ENCODE measurements at places on chromosomes 3 and 15.
A peak's percentile ranks its signal among the peaks of the same experiment; 100 is the strongest.

- no peak for DNase-seq
Observed at GRCh38 chr15:64746356-64746755, 29.0 kb downstream of the RBPMS2 start.

- DNase-seq, result no peak
Observed at GRCh38 chr3:39329493-39329892, at the start of gene CCR8. Gene CCR8, plus strand, starts transcription at chr3:39329709. Its CDS starts 2,623 bp downstream, at chr3:39332332.

- no peak for DNase-seq
Observed at GRCh38 chr15:92682741-92683510, 27.4 kb upstream of the FAM174B start.

GRCh38 chr3:7876741-7877297, 624.8 kb upstream of the LMCD1 start:
- no peak for DNase-seq

DNA sequence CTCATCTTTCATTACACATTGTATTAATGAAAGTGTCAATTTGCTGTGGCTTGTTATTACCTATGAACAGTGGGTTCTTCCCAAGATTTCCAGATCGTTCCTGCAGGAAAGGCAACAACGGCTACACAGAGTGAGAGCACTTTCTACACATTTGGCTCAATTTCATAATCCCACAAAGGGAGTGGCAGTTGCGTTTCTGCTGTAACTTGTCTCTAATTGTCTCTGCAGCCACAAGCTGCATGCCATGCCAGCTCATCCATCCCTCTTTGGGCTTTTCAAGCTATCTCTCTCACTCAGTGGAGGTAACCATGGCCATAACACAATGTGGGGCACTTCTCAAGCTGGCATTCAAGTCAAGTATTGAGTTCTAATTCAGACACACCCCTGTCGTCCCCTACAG, 27.7 kb upstream of the CPNE4 start:
- no peak for DNase-seq

- DNase-seq, result no peak
Observed at GRCh38 chr3:172132159-172132586, 92.8 kb downstream of the FNDC3B start.

DNA sequence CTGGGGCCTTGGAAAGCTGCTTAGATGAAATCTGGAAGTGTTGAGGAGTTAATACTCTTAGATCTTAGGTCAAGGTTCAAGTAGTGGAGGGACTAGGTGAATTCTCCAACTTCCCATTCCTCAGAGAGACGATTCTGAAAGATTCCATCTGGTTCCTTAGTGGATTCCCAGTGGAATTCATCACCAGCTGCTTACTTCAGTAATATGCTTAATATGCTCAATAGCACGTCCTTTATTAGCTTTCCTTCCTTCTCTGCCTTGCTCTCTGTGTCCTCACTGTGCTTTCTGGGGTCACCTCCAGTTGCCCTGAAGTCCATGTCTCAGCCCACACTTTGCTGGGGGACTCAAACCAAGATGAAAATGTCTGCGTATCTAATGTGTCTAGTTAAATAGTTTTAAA, 31.0 kb downstream of the CEP63 start:
- peak; percentile 6 for DNase-seq

GRCh38 chr3:50147861-50148260, 7.3 kb upstream of the SEMA3F start:
- no peak for DNase-seq

GRCh38 chr3:53658613-53659193, 164.3 kb downstream of the CACNA1D start:
- DNase-seq, result no peak

- DNase-seq, result peak; percentile 89
Observed at GRCh38 chr3:127455541-127456450, 134.7 kb downstream of the TPRA1 start.

DNA sequence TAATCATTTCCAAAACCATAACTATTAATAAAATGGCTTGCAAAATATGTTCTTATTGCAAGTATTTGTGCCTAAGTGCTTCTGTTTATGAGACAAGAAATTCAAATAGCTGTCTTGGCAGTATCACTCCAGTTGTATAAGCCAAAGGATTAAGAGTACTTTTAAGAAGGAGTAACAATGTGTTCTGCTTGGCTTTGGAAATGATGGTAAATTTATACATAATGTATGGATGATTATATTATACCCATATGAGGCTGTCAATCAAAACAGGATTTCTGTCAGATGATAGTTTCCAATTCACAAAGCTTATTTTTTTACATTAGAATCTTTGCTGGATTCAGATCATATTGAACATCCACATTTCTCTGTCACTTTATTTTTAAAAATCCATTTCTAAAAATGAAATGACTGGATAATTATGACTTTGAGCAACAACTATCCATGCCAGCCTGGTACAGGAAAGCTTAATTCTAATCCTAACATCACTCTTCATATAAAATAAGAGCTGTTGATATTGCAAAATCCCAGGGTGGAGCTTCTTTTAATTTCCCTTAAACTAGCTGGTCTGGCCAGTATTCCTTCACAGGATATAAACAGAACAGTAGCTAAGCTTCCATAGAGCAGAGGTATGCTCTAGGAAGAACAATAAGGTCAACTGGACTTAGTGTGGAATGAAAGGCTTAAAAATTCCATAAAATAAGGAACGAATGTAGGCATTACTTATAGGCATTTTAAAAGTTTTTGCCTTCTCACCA, 30.0 kb upstream of the ZNF280D start:
- no peak for DNase-seq

- no peak for DNase-seq
Observed at GRCh38 chr15:39453620-39454019, 127.3 kb upstream of the THBS1 start.

DNA sequence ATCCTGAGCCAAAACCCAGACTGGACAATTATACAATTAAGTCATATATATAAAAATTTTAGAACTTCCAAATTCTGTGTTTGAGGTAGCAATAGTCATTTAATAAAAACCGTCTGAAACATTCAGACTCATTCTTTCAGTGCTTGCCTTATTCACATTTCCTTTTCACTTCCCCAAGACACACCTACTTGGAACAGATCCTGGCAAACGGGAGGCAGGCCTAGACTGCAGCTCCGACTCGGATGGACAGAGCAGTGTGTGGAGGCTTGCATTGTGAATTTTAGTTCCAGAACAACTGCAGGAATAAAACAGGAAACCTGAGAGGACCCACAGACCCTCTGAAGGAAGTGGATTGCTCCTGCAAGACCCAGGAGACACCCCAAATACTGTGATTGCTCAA, 341.4 kb downstream of the CNTN3 start:
- no peak for DNase-seq

DNA sequence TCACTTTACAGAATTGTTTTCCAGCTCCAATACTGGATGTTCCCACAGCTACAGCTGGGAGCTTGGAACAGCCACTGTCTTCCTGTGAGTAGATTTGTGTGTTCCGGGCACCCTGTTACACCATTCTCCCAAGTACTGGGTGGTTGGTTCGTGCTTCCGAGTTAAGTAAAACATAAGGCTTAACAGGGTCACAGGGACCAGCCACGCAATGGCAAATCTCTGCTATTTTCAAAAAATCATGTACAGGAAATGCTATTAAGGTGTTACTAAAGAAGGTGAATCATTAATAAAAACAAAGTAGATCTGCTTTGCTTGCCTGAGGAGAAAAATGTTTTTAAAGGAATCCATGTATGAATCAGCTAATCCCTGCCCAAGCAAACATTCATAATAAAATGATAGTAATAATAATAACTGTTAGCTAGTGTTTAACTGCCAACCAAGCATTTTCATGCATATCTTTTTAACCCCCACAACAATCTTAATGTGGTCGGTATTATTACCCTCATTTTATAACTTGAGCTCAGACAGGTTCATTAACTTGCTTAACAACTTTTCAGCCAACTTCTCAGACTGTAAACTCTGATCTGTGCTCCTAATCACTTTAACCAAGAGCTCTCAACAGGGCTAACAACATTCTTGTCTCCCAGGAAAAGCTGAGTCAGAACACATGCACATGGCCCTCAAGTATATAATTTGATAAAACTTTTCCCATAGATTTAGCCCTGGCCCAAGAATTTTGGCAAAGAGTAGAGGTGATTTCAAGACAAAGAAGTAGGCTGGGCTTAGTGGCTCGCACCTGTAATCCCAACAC, 2.7 kb upstream of the C2CD4A start:
- DNase-seq, result peak; percentile 29

DNA sequence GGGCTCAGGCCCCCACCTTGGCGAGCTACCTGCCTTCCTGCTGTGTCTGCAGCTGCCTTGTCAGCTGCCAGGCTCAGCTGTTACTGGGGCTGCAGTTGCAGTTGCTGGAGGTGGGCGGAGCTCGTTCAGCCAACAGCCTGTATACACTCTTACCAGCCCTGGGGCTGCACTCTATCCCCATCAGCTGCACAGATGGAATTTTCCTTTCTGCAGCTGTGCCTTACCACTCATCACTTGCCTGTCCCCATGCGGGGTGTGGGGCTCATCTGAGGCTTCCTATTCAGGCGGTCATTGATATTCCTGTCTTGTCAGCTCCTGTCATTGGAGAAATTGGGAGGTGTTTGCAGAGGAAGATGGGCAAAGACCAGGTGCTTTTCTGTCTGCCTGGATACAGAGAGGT, 9.1 kb upstream of the SYN2 start:
- DNase-seq, result no peak

- DNase-seq, result no peak
Observed at GRCh38 chr15:89531796-89532537, 35.6 kb upstream of the RHCG start.

DNA sequence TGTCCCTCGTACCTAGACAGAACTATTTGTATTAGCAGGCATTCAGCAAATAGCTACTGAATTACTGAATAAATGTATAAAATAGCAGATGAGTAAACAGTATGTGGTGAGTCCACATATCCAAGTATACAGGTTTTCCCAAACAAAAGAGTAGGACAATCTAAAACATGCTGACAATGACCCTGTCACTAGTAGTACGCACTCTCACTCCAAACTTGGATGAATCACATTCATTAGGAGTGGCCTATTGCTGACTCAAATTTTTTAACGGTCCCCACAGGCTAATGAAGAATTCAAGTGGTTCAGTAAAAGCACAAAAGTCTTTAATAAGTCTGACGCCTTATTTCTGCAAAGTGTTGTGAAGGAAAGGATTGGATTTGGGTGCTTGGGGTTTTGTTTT, 449.3 kb upstream of the THBS1 start:
- no peak for DNase-seq

DNA sequence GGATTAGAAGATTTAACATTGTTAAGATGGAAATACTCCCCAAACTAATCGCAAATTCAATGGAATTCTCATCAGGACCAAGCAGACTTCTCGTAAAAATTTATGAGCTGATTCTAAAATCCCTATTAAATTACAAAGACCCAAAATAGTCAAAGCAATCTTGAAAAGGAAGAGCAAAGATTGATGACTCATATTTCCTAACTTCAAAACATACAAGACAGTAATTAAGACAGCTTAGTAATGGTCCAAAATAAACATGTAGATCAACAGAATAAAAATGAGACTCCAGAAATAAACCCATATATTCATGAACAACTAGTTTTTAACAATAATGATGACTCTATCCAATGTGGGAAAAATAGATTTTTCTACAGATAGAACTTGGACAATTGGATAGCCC, 148.7 kb downstream of the SI start:
- no peak for DNase-seq

DNA sequence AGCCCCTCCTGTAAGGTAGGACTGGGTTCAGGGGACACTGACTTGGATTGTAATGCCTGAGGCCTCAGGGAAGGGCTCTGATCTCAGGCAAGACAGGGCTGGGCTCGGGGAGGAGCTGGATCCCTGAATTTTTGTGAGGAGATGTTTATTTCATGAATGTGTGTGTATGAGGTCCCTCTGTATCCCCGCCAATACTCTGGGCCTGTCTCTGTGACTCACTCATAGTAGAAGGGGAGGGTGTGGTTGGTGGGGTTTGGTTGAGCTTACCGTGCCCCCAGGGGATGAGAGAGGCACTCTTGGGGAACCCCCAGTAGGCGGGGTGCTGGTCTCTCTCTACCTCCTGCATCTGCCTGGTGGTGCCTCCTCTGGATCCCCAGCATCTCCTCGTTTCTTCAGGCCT, 28.1 kb downstream of the RPSA start:
- DNase-seq, result no peak

- peak; percentile 72 for DNase-seq
Observed at GRCh38 chr3:150763841-150764483, 993 bp upstream of the SIAH2 start.

- peak; percentile 39 for DNase-seq
Observed at GRCh38 chr3:42182555-42182954, 83.4 kb downstream of the CCK start.

GRCh38 chr3:73467211-73467610, 157.5 kb downstream of the PDZRN3 start:
- no peak for DNase-seq

DNA sequence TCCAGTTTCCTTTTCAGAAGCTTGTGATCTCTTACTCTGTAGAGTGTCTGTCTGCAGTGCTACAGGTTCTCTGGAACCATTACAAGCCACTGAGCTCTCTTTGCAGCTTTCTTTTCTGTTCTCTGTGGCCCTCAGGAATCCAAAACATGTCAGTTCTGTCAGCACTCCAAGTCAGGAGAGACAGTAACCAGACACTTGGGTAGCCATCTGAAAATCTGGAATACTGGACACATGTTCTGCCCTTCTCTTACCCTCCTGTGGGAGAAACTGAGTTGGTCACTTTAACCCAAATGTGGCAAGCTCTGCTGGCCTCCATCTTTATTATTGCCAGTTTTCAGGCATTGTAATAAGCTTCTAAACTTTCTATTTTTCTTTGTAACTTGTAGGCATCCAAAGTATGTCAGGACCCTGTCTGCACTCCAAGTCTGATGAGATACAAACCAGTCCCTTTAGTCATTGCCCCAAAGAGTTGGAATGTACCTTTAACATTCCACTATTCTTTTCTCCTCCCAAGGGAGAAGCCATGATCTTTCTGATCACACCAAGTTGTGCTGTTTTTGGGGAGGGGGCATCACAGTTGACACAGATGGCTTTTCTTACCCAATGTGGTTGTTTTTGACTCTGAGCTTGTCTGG, 183.7 kb downstream of the DPH6 start:
- DNase-seq, result peak; percentile 37

GRCh38 chr15:100235030-100235617, 106.7 kb downstream of the ADAMTS17 start:
- DNase-seq, result no peak

DNA sequence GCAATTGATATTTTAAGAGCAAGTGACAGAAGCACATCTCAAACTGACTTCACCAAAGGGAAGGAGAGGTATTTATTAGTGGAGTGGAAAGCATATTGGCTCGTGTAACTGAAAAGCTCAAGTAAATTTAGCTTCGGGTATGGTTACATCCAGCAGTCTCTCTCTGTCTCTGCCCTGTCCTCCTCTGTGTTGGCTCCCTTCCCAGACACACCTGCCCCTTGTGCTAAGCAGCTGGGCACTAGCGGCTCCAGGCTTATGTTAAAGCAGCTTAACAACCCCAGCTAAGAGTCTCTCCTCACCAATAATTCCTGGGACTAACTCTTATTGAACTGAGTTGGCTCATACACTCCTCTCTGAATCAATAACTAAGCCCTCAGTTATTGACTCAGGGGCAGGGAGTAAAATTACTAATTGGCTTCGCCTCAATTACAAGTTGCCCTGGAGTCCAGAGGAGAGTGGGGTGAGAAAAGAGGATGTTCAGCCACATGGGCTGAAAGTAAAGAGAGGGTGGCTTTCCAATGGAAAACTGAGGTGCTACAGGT, 12.8 kb upstream of the SH3BP5 start:
- no peak for DNase-seq

- no peak for DNase-seq
Observed at GRCh38 chr3:174168026-174168425, 691.1 kb upstream of the NAALADL2 start.
